ENCODE measurements at places on chromosomes 7 and 10. TPM values are rescaled to one million over a fixed set of nuclear protein-coding genes. Genes with fewer than 3 reads are reported as not detected.

DNA sequence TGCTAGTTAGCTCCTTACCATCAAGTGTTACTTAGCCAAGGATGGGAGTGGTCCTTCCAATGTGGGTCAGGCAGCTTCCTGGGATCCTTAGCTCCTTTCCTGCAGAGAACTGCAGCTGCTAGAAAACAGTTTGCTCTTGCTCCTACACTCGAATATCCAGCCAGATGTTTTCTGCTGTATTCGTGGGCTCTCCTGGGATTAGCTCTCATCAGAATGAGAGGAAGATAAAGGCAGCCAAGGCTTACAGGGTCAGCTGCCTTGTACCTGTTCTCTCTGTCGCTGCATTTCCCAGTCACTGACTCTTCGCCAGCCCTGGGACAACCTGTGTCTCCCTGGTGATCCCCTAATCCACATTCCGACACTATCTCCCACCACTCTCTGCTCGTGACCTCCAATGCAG is 29.0 kb downstream of the NEUROD6 start:
- DNase-seq = no peak

DNA sequence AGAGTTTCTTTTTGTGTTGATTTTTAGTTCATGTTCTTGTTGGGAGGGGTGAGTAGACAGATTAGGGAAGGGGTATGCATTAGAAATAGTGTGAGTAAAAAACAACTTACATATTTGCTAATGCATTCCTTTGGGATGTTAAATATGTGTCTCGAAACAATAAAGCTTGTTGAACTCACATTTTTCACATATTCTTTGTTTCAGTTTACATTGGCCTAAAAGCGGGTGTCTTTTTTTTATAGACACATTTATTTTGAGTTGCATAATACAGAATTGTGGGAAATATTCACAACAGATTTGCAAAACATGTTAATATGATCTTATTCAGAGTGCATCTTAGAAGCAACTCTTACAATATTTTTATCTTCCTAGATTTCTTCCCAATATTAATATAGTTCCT is 337.5 kb upstream of the CNTNAP2 start:
- no peak for DNase-seq

DNA sequence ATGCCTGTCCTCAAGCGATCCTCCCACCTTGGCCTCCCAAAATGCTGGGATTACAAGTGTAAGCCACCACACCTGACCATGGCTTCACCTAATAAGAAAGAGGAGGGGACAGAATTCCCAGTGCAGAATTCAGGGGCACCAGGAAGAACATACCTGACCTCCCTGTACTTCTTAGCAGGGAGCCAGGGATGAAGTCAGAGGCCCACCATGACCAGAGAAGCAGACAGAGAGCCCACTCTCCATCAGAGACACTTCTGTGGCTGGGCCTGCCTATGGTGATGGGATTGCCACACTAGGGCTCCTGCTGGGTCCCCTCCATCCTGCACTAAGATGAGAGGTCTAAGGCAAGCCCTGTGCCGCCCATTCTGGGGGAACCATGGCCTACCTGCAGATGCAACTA is 157.4 kb upstream of the LYZL2 start:
- DNase-seq = no peak

- no peak for DNase-seq
Measured at GRCh38 chr10:104899779-104900178, 258.7 kb downstream of the SORCS3 start.

- no peak for DNase-seq
Measured at GRCh38 chr7:128093614-128094570, 62.7 kb upstream of the LRRC4 start.

DNA sequence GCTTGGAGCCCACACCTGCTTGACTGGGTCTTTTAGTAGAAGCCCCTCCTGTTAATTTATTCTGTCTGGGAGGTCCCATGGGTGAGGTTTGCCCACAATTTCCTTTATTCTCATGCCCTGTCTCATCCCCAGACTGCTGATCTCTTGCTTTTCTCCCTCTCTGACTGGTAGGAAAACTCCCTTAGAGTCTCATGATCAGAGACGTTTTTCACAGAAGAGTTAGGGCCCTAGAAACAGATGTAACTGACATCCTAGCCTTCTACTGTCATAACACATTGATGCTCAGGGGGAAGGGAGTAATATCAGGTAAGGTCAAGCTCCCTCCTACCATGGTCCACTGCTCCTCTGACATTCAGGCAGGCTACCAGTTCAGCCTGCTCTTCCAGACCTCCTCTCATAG is 43.7 kb upstream of the WASL start:
- DNase-seq = no peak

- no peak for DNase-seq
Measured at GRCh38 chr7:156612930-156613329, 27.6 kb upstream of the RNF32 start.

DNA sequence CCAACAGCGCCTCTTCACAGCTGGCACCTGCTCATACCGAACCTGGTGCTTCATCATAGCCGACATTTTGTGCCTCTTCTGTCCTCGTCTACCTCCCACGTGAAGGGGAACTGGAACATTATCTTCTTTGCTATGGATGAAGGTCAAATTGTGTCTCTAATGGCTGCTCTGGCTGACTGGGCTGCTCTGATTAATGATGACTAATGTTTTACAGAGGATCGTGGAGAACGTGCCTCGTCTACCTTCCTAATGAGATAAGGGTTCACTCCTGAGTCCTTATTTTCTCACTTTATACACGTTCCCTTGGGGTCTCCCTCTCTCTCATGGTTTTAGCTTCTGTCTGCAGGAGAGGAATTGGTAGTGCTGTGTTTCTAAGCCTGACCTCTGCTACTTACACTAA is 420.3 kb downstream of the PHTF2 start:
- peak; percentile 36 for DNase-seq

GRCh38 chr10:91002656-91003055 is 81.8 kb upstream of the ANKRD1 start:
- no peak for DNase-seq

DNA sequence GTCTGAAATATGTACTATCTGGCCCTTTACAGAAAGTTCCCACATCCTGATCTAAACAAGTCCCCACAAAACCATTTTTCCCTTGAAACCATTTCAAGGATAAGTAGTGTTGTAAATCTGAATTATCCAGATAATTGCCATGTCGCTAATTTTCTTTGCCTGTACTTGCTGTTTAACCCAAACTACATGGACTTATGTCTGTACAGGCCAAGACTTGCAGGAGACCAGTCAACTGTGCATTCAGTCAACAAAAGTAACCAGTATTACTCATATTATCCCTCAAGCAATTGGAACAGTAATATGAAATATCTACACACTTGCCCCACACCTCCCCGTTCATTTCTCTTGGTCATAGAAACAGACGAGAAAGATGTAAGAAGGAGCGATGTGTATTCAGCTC is 347.8 kb upstream of the NFE2L3 start:
- peak; percentile 61 for DNase-seq

DNA sequence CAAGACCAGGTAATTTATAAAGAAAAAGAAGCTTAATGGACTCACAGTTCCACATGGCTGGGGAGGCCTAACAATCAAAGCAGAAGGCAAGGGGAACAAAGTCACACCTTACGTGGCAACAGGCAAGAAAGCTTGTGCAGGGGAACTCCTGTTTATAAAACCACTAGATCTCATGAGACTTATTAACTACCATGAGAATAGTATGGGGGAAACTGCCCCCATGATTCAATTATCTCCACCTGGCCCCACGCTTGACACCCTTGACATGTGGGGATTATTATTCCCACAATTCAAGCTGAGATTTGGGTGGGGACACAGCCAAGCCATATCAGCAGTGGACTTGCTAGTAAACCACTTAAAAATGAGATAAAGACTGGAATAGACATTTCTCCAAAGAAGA is 451.7 kb downstream of the DNAJB9 start:
- no peak for DNase-seq

DNA sequence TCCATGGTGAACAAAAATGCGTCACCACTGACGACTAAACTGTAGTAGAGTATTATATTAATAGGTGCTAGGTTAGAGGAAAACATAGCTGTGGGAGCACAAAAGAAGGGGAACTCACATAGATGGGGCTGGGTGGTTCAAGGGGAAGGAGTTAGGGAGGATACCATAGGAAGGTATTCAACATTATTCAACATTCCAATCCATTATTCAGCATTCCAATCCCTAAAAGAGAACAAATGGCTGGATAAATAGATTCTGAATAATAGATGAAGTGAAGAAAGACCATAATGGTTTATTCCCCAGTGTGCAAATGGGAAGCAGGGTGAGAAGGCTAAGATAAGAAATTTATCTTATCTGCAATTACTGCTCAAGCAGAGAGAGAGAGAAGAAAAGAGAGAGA is 61.4 kb downstream of the AASS start:
- DNase-seq = no peak

- no peak for DNase-seq
Measured at GRCh38 chr7:64868499-64868898, 34.6 kb upstream of the ZNF273 start.

DNA sequence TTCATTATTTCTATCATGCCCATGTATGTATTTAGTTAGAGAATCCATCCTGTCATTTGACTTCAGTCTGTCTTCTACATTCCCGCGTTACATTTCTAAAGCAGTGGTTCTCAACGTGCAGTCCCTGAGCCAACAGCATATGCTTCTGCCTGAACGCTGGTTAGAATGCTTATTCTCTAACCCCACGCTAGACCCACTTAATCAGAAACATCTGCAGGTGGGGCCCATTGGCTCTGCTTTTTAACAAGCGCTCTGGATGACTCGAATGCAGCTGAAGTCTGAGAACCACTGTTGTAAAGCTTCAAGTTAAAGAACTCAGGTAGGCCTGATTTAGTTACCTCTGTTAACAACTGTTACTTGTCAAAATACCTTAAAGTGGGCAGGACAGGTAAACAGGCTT is 38.2 kb downstream of the NEUROD6 start:
- DNase-seq = no peak

DNA sequence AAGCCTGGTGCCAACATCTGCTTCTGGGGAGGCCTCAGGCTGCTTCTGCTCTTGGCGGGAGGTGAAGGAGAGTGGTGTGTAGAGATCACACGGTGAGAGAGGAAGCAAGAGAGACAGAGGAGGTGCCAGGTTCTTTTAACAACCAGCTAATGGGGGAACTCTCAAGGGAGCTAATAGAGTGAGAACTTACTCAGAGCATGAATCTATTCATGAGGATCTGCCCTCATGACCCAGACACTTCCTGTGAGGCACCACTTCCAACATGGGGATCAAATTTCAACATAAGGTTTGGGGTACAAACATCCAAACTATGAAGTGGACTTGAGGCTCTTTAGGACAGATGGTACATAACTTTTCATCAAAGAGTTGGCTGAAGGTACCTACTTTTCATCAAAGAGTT is 5.1 kb upstream of the ZNF32 start:
- DNase-seq = peak; percentile 41

GRCh38 chr10:9762966-9763656 is 1254.6 kb upstream of the CELF2 start:
- no peak for DNase-seq

GRCh38 chr10:49269523-49269922 is 29.4 kb upstream of the C10orf71 start:
- DNase-seq = no peak

The SH2D4B gene
- total RNA-seq = not detected

The CALML3 gene
- total RNA-seq = not detected

The TLX1 gene
- total RNA-seq = not detected

The CYP2C9 gene
- not detected for total RNA-seq

All from M059J (cell line).